ENCODE measurements at places on chromosomes 12 and 14. TPM values are rescaled to one million over a fixed set of nuclear protein-coding genes. Genes with fewer than 3 reads are reported as not detected.

The HNF1A gene
- polyA plus RNA-seq, result not detected

DNA sequence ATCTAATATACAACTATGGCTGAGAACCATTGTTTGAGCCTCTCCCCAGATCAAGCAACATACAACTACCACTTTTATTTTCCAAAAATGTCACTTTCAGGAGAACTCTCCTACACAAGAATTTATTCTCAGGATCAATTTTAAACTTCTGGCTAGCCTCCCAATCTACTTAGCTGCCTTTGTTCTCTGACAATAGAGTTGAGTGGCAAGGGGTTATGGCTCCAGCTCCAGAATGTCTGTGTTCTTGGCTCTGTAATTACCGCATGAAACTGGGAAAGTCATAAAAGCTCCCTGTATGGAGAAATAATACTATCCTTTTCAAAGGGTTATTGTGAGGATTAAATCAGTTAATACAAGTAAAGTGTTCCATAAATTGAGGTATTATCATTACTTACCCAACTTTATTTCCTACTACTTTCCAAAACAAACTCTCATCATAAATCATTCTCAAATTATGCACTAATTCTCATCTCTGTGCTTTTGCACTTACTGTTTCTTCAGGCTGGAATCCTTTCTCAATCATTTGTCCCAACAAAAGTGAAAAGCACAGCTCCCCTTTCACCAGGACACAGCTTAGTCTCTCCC lies 121.9 kb downstream of the GARIN6 start:
- no peak for DNase-seq

- DNase-seq, result no peak
Observed at GRCh38 chr14:104280902-104281767, 142.7 kb downstream of the KIF26A start.

The TMEM229B gene
- polyA plus RNA-seq, result 14.6 TPM

GRCh38 chr12:131592972-131593371 lies 117.9 kb upstream of the SFSWAP start:
- DNase-seq, result no peak

The KRT74 gene
- not detected for polyA plus RNA-seq

- DNase-seq, result no peak
Observed at GRCh38 chr12:47269916-47270315, 190.2 kb upstream of the AMIGO2 start.

DNA sequence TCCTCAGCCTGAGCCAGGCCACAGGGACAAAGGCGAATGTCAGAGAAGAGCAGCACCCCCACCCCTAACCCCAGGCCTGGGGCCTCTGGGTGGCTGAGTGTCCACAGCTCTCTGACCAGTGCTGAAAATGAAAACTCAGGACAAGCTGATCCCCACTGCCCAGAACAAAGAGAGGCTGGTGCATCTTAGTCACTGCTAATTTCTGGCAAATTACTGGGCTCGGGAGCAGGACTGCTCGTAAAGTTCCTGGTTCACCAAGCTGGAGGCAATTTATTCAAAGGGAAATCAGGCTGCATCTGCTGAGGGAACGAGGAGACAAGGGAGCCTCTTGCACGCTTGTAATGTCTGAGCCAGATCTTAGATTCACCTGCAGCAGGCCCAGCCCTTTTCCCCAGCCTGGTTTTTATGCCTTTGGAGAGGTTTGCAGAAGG lies 43.2 kb downstream of the CALM1 start:
- no peak for DNase-seq

- no peak for DNase-seq
Observed at GRCh38 chr14:54211551-54212308, 185.1 kb upstream of the CDKN3 start.

The LMNTD1 gene
- not detected for polyA plus RNA-seq

The GSC gene
- not detected for polyA plus RNA-seq

DNA sequence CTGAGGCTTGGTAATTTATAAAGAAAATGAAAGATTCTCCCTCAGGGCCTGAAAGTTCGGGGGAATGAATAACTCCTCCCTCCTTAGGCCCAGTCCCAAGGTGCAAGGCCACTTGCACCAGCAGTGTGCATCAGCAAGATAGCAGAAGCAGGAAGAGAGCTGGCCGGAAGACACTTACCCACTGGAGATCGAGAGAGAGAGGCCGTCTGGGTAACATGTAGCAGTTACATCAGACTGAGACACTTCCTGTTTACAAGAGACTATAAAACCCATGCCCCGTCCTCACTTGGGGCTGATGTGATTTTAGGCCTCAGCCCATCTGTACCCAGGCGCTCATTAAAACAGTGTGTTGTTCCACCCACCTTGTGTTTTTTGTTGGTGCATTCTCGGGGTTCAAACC lies 85.2 kb downstream of the TMTC3 start:
- no peak for DNase-seq

GRCh38 chr12:69988481-69989321 lies 163.7 kb downstream of the MYRFL start:
- no peak for DNase-seq

The CLECL1 gene
- polyA plus RNA-seq, result 10.8 TPM

The IGF1 gene
- not detected for polyA plus RNA-seq

- no peak for DNase-seq
Observed at GRCh38 chr12:15208871-15209656, 12.2 kb downstream of the RERG start.

- DNase-seq, result peak; percentile 2
Observed at GRCh38 chr12:59834659-59835474, 239.0 kb downstream of the SLC16A7 start.

The RNASE4 gene
- polyA plus RNA-seq, result 0.61 TPM

- no peak for DNase-seq
Observed at GRCh38 chr14:56752428-56752827, 57.9 kb downstream of the OTX2 start.

DNA sequence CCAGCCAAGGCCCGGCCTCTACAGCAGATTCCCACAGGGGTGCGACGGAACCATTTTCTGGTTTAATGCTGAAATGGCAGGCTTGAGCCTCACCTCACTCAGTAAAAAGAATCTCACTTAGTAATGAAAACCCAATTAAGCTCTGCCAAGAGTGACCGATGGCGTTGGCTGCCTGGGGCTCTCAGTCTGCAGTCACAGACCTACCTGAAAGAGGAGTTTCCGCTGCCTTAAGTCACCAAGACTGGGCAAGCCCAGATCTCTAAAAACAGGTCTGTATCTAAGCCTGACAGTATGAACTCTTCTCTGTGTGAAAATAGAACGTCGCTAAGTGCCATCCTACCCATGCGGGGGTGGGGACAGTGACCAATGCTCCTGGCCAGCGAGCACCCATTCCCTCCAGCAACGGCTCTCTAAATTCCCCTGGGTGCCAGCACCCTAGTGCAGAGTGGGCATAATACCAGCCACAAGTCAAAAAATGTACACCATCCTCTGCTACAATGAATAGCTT lies 107.3 kb downstream of the FOXN3 start:
- no peak for DNase-seq

DNA sequence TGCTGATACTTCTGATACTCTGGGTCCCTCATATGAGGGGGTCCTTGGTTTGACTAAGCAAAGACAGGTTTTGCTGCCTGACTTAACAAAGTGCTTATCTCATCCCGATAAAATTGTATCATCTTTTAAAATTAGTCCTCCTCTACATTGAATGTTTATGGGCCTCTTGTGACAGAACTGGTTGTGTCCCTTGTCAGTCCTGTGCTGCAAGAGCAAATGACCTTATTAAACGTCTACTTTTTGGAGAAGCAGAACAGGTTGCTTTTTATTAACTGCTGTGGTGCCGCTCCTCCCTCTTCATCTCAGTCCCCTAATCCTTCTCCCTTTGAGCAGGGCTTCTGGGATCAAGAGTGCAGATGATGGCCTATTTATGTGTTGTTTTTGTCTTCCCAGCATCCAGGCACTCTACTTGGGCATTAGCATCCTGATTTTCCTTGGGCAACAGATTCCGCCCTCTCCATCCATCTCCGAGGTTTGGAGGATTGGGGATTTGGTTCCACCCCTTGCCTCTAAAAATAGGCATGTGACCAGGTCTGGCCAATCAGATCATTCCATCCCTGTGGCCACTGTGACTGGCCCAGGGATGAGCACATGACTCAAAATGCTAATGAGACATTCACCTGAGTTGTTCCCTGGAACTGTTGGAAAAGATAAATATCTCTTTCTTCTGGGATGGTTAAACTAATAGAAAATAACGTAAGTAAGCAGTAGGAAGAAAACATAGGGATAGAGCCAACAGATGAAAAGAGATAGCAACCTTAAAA lies 2.9 kb upstream of the DENR start:
- DNase-seq, result no peak

GRCh38 chr12:60391051-60391450 lies 795.2 kb downstream of the SLC16A7 start:
- no peak for DNase-seq

The STK38L gene
- 10.3 TPM for polyA plus RNA-seq

DNA sequence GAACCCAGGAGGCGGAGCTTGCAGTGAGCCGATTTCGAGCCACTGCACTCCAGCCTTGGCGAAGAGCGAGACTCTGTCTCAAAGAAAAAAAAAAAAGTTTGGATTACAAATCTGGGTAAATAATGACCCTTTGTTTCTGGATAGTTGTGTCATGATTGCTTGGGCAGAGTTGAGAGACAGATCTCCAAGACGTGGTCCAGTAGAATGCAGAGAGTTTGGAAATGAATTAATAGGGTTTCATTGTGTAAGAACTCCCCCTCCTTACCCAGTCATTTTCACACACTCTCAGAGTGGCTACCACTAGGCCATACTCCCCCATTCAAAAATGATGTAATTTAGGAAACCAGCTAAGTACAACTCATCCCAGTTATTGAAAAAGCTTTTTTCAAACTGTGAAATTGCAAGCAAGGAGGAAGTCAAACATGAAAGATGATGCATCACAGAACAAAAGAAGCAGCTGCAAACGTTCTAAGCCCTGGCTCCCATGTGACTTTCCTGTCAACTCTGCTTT lies 1331.9 kb downstream of the AACS start:
- no peak for DNase-seq

GRCh38 chr12:31002999-31003398 lies 70.7 kb upstream of the DDX11 start:
- no peak for DNase-seq

- DNase-seq, result no peak
Observed at GRCh38 chr12:2922329-2922728, 31.6 kb downstream of the TULP3 start.

The OR6C1 gene
- not detected for polyA plus RNA-seq

GRCh38 chr12:5081016-5081415 lies 37.3 kb downstream of the KCNA5 start:
- DNase-seq, result no peak

DNA sequence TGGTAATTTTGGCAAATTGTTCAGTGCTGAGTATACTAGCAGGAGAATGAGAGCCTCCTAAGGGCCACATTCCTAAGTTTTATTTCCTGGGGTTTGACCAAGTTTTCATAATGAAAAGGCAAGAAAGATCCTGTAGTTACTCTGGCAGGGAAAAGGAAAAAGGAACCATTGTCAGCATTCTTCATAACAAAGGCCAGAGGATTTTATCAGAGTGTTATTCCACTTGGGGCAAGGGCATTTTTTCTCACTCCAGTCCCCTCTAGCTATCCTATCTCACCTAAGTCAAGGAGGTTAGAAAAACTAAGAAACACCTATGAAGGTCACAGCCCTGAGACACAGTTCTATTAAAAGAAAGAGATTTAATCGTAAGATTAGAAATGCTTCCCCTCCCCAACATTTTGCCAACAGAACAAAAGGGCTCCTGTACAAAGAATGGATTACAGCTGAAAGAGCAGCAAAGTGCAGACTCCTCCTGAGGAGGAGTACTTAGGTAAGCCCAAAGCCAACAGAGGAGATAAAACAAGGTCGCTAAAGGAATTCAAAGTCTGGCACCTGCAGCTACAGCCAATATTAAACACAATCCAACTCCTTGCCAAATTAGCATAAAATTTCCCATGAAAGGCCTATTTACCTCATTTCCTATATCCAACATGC lies 162.4 kb downstream of the GALC start:
- DNase-seq, result no peak

- DNase-seq, result no peak
Observed at GRCh38 chr12:47885566-47885965, 19.2 kb downstream of the VDR start.

Data from naive B cell (primary cell).